Inflammatory macrophage treated with lipopolysaccharide for 4 hours (primary cell): ENCODE measurements at places on chromosomes 5 and 9.

- DNase-seq: peak; percentile 39
Measured at GRCh38 chr5:123671042-123671441, 159.1 kb downstream of the CSNK1G3 start.

GRCh38 chr5:134594797-134595457 lies 37.7 kb downstream of the SAR1B start:
- no peak for DNase-seq

DNA sequence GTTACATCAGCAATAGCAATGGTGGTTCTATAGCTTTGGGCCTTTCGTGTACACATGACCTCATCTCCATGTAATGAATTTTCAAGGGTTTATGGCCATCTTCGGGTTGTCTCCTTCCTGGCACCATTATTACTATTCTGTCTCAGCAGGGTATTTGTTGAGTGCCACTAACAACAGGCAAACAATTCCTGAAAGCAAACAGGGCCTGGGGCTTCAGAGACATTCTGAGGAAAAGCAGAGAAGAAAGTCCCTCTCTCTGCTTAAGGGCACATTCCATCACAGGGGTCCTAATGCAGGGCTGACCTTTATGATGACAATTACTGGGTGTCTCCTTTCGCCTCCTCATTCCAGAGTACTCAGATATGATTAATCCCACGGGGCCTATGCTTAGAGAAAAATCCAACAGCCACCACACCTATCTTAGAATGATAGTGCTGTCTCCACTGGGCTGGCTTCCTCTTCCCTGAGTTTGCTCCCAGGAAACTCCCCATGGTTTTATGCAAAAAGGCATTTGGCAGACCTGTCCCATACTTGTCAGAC lies 540.2 kb upstream of the ZNF462 start:
- no peak for DNase-seq

- DNase-seq: no peak
Measured at GRCh38 chr5:89929834-89930233, 479.7 kb downstream of the CETN3 start.

GRCh38 chr9:21580636-21581378 lies 98.7 kb upstream of the IFNE start:
- DNase-seq: no peak

- DNase-seq: no peak
Measured at GRCh38 chr9:135187365-135187764, 99.9 kb downstream of the OLFM1 start.

DNA sequence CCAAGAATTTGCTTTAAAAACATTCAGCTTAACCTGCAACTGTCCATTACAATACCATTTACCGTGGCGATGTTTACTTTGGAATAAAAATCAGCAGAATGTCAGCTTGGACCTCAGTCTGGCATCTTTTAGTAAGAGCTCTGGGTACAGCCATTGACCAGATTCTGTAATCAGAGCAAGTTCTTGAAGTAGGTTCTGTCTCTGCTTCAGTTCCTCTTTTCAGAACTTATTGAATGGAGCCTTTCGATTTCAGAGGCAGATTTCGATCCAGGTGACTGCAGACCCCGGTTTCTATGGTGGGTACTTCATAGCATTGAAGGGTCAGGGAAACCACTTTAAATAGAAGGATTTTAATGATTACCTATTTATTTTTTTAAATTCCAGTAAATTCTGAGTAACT lies 53.4 kb upstream of the SV2C start:
- no peak for DNase-seq

GRCh38 chr9:88710449-88710848 lies 175.5 kb downstream of the NXNL2 start:
- DNase-seq: no peak

DNA sequence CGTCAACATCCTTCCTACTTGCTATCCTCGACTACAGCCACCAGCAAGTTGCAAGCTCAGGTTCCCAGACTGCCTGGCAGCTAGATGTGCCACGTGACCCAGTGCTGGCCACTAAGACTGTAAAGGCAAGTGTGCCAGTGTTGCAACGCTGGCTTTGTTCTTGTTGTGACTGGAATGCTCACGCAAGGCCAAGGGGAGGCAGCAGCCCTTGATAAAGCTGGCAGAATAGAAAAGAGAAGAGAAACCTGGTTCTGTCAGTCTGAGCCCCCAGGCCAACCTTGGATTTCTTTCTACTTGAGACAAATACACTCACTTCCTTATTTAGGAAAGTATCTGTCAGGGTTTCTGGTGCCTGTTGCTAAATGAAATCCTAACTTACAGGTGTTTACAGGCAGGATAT lies 113.0 kb downstream of the KLHL3 start:
- peak; percentile 80 for DNase-seq

GRCh38 chr9:130333041-130333711 lies 67.6 kb downstream of the HMCN2 start:
- no peak for DNase-seq

DNA sequence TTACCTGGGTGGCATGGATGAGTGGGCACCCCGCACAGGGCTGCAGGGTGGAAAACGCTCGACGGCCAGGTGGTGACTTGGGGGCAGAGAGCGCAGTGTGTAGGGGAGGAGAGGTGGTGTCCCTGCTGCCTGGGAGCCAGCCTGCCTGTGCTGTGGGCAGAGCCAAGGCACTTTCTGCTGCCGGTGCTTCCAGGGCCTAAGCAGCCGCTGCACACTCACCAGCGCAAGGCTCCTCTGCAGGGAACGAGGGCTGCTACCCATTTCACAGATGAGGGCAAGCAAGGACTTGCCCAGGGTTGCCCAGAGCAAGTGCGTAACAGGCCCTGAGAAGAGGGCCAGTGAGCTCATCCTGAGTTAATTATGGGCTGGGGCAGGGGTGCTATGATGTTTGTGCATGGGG lies 62.5 kb downstream of the CRB2 start:
- DNase-seq: no peak

DNA sequence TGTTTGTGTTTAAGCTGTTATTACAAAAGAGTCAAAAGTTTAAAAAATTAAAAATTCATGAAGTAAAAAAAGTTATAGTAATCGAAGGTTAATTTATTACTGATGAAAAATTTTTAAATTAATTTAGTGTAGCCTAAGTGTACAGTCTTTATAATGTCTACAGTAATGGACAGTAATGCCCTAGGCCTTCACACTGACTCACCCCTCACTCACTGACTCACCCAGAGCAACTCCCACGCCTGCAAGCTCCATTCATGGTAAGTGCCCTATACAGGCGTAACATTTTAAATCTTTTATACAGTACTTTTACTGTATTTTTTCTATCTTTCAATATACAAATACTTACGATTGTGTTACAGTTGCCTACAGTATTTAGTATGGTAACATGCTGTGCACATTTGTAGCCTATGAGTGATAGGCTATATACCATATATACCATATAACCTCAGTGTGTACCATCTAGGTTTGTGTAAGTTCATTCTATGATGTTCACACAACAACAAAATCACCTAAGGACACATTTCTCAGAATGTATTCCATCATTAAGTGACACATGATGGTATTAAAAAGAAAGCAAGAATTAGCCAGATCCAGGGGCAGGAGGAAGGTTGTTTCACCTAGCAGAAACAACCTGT lies 40.1 kb downstream of the DCAF10 start:
- peak; percentile 26 for DNase-seq

GRCh38 chr5:133267601-133268000 lies 215.8 kb downstream of the HSPA4 start:
- peak; percentile 13 for DNase-seq

GRCh38 chr5:74433255-74433895 lies 207.2 kb downstream of the ENC1 start:
- peak; percentile 87 for DNase-seq

- peak; percentile 32 for DNase-seq
Measured at GRCh38 chr5:42057254-42057690, 132.2 kb downstream of the FBXO4 start.

- DNase-seq: no peak
Measured at GRCh38 chr5:169561893-169562292, 21.7 kb upstream of the SPDL1 start.

GRCh38 chr9:88922091-88922490 lies 69.2 kb upstream of the S1PR3 start:
- DNase-seq: no peak

- DNase-seq: no peak
Measured at GRCh38 chr5:43429706-43430105, 17.5 kb upstream of the CCL28 start.

DNA sequence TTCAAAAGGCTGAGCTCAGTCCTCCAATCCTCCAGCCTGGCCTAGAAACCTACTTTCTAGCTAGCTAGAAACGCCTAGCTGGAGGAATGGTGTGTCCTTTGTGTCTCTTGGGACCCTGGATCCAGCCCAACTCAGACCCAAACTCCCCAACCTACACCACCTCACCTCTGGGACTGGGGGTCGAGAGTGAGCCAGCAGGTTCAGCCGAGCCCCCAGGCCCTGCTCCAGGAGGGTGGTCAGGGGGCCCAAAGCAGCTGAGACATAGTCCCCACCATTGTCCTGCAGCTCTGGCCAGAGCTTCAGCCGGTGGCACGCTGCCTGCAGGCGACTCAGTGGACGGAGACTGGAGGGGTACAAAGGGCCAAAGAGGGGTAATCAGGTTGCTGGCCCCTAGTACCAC lies 6.2 kb downstream of the NOL6 start:
- DNase-seq: no peak

GRCh38 chr9:132769906-132770769 lies 99.9 kb downstream of the GTF3C4 start:
- peak; percentile 70 for DNase-seq

DNA sequence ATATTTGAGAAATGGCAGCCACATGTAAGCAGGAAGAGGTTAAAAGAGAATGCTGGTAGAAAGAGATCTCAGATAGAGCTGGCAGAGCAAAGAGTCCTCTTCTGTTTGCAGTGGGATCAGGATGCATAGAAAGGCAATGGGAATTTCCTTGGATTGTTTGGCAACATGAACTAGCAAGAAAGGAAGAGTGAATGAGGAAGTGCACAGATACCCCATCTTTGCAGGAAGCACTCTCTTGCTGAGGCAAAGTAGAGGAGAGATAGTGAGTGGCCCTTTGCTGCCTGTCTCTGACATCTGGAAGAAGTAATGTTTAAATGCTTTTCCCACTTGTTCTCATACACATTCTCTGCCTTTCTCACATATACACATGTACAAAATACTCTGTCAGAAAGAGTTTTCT lies 14.5 kb downstream of the FKTN start:
- no peak for DNase-seq

DNA sequence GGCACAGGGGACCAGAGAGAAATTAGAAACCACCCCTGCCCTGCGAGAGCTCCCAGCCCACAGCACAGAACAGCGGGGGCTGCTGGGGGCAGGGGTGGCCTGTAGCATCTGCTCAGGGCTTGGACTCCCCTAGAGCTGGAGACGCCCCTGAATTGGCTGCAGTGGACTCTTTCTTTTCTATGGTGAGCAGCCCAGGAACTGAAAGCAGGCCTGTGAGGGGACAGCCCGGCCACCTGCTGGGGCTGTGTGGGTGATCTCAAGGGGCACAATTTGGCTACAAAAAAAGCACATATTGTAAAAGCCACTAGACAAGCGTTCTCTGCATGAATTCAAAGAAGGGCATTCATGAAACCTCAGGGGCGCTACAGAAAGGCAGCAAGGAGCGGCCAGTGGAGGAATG lies 57.5 kb upstream of the ICE1 start:
- no peak for DNase-seq

GRCh38 chr9:95626341-95626740 lies 109.6 kb upstream of the PTCH1 start:
- DNase-seq: no peak

GRCh38 chr5:56755036-56755555 lies 60.3 kb upstream of the MAP3K1 start:
- DNase-seq: no peak

DNA sequence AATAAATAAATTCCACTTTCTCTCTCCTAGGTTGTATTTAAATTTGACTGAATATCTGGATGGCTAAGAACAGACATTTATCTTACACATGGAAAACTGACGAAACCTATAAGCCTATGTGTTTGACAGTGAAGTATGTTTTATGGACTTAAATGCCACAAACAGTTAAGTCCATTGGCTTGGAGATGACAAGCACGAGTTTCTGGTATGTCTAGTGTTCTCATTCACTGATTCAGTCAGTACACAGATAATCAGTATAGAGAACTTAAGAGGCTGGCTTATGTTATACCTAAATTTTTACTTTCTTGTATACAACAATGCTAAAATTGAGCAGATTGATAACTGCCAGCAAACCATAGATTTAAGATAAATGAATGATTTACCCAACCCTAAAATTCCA lies 38.9 kb downstream of the SNAPC3 start:
- no peak for DNase-seq

GRCh38 chr5:5313101-5313635 lies 109.3 kb upstream of the ICE1 start:
- DNase-seq: no peak

DNA sequence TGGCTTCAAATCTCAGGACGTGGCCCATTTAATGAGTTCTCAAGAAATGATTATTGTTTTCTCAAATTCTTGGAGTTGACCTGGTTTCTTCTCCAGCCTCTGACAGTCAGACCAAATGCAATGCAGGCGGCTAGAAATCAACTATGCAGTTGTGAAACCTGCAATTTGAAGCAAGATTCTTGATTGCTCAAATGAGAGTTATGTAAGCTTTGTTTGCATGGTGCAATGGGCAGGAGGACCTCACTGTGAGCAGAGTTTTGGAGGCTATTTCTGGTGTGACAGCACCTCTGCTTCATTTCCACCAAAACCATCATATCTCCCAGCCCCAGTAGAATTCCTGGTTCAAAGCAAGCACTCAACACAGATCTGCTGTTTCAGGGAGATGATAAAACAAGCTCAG lies 500.0 kb upstream of the KLF4 start:
- DNase-seq: peak; percentile 91

GRCh38 chr5:61496860-61497259 lies 164.8 kb downstream of the ZSWIM6 start:
- no peak for DNase-seq

DNA sequence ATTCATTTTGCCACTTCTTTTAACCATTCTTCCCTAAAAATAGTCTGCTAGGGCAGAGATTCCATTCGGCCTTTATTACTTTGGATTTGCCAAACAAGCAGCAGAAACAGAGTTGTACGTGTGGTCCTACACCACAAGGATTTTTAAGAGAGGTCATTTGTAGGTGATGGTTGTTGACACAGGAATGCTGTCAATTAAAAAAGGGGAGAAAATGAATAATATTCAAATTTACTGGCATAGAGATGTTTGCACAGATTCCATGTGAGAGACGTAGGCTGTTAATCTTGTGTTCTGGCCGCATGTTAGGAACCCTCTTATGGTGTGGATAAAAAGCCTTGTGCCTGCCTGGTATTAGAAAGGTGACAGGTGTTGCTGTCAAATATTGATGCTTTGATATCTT lies 34.9 kb downstream of the TRIO start:
- DNase-seq: no peak

DNA sequence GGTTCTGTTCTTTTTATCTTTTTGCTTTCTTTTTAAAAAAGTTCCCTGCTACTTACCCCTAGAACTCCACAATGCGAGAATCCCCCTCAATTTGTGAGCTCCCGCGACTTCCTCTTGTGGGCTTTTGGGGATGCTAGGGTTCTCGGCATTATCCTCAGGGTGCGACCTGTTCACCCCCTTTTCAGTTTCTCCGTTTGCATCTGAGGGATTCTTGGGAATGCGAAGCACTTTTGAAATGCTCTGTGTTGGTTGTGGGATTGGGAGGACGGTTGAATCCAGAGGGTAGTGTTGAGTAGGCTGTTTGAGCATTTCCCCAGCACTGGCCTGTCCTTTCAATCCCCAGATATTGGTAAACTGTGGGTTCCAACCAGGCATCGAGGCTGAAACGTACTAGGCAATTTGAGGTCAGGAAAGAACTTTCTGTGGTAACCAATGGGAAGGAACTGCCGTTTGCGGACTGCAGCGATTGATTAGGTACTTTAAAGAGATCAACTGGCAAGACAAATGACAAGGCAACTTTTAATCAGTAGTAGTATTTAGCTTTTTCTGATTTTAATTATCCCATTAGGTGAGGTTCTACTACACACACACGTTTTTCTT lies 415 bp downstream of the XRCC4 start:
- DNase-seq: peak; percentile 44
